NCI-H187 treated with DMSO at 0.1 percent for 48 hours (cell line): ENCODE measurements at places on chromosomes 7 and 10.

- DNase-seq = no peak
Observed at GRCh38 chr7:89049043-89049442, 253.5 kb upstream of the TEX47 start.

GRCh38 chr7:44617225-44617890 lies 10.9 kb downstream of the OGDH start:
- DNase-seq = no peak

DNA sequence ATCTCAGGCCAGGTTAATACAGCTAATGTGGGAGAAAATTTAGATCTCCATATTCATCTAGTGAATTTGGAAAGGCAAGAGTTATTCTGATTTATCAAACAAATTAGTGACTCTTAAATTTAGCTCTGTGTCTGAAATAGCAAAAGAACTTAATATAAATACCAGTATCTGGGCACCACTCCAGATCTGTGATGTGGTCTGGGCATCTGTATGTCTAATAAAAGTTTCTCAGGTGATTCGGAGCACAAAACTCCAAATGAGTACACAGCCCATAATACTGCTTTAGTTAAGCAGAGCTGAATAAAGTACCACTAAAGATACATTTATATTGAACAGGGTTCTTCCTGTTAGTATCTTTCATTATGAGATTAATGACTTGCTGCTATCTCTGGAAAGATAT lies 261.4 kb downstream of the BAMBI start:
- DNase-seq = no peak

- peak; percentile 55 for DNase-seq
Observed at GRCh38 chr7:39709768-39710311, 86.5 kb downstream of the RALA start.

GRCh38 chr10:76711222-76711997 lies 926.2 kb downstream of the KCNMA1 start:
- peak; percentile 46 for DNase-seq

GRCh38 chr7:51009716-51010496 lies 227.2 kb upstream of the GRB10 start:
- DNase-seq = no peak

GRCh38 chr7:2751086-2751485 lies 63.1 kb downstream of the AMZ1 start:
- DNase-seq = no peak

- no peak for DNase-seq
Observed at GRCh38 chr7:123682690-123683089, 27.0 kb downstream of the LMOD2 start.

DNA sequence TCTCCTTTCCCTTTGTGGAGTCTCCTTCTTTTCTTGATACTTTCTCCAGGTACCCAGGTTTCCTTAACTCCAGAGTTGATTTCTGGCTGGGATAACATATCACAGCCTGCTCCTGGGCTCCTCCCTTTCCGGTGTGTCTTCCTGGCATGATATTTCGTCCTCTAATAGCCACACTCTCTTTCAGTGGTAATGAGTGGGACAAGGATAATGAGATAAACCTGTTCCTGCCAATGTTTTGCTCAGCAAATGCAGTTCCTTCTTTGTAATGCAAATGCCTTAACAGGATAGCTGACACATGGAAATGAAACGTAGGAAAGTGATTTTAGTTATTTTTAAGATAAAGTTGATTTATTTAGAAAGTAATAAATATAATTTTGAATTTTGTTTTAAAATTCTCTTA lies 168.6 kb downstream of the NRP1 start:
- DNase-seq = no peak

- DNase-seq = no peak
Observed at GRCh38 chr10:83536426-83536825, 602.9 kb upstream of the GHITM start.

GRCh38 chr10:98394851-98395440 lies 20.0 kb downstream of the PYROXD2 start:
- DNase-seq = no peak

GRCh38 chr7:90563286-90563685 lies 32.8 kb upstream of the CDK14 start:
- DNase-seq = no peak

DNA sequence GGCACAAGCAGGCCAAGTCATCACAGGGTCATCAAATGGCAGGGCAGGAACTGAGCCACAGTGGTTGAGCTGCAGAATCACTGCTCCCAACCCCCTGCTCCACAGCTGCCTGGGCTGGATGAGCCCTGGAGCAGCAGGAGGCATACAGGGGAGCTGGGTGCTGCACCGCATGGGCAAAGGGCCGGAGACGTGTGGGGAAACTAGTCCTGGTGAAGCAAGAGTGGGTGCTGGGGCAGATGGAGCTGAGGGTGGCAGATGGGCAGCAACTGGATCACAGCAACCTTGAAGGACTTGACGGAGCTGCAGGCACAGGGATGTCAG lies 16.0 kb upstream of the VOPP1 start:
- no peak for DNase-seq

- no peak for DNase-seq
Observed at GRCh38 chr7:100444311-100445278, 8.3 kb upstream of the PPP1R35 start.

- DNase-seq = no peak
Observed at GRCh38 chr7:8109196-8110022, 140.8 kb downstream of the GLCCI1 start.

- no peak for DNase-seq
Observed at GRCh38 chr7:2726316-2727018, 38.5 kb downstream of the AMZ1 start.

DNA sequence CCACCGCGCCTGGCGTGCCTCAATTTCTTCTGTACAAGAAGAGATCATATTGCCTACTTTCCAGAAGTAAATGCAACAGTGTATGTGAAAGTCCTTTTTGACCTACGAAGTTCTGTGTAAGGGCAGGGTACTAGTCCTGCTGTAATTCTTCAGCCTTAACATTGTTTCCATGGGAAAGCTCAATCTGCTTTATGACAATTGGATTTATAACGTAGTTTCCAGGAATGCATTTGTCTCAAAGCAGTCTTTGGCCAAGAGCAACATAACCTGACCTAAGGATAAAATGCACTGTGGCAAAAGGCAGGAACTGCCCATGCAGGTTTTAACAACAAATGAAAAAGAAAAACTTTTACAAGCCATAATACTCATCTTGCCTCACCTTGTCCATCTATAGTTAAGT lies 108.1 kb upstream of the PODXL start:
- no peak for DNase-seq

GRCh38 chr7:76185187-76185896 lies 16.4 kb upstream of the SRRM3 start:
- no peak for DNase-seq

- DNase-seq = no peak
Observed at GRCh38 chr7:50068850-50069551, 24.0 kb downstream of the ZPBP start.

GRCh38 chr10:24720096-24720495 lies 3.6 kb downstream of the ARHGAP21 start:
- DNase-seq = no peak

DNA sequence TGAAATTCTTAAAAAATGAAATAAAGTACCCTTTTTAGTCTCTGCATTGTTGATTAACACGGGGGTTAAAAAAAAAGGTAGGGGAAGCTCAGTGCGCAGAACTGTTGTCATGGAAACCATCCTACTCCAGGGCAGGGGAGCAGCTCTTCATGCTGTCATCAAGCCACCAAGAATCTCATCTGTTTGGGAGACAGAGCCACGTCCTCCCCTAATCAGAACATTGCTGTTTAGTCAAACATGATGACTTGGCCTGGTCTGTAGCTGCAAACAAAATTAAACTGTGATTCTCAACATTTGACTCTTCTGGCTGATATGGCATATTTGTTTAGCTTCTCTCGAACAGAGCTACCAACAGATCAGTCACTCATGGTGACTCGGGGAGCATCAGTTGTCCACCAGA lies 254.4 kb upstream of the KLF14 start:
- DNase-seq = no peak

- no peak for DNase-seq
Observed at GRCh38 chr7:550881-551614, 31.4 kb upstream of the PDGFA start.

GRCh38 chr10:32446536-32447406 lies 831 bp downstream of the CCDC7 start:
- no peak for DNase-seq

DNA sequence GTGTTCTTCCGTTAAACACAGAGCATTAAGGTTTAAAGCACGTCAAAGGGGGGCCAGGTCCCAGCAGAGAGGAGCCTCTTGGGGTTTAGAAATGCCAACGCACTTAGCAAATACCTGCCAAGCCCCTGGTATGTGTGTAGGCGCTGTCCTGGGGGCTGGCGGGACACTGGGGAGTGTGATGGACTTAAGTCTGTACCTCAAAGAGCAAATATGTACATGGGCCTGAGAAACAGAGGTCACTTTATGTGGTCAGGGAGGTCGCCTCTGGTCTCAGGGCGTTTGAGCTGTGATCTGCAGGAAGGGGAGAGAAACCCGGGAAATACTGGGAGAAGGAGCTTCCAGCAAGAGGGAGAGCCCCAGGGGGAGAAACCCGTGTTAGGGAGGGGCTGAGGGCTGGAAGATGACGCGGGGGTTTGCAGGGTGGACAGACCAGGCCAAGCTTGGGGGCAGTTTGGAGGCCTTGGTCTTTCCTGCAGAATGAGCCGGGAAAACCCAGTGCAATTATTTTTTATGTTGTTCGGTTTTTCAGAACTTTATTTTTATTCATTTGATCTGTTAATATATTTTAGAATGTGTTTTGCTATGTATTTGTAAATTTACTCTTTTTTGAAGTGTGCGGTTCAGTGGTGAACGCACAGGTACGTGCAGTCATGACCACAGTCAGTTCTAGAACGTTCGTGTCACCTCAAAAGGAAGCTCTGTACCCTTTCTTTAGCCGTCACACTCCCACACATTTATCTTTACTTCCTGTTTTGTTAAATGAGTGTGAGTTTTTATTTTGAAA lies 441.4 kb upstream of the FOXK1 start:
- no peak for DNase-seq

- DNase-seq = no peak
Observed at GRCh38 chr7:157295338-157295737, 41.5 kb upstream of the DNAJB6 start.

GRCh38 chr10:100876585-100877460 lies 35.9 kb upstream of the SLF2 start:
- DNase-seq = no peak

- no peak for DNase-seq
Observed at GRCh38 chr7:46661431-46661830, 740.4 kb upstream of the IGFBP3 start.

- no peak for DNase-seq
Observed at GRCh38 chr10:48458662-48459048, 146.2 kb downstream of the ARHGAP22 start.

- DNase-seq = no peak
Observed at GRCh38 chr10:58885686-58886345, 290.6 kb upstream of the PHYHIPL start.

DNA sequence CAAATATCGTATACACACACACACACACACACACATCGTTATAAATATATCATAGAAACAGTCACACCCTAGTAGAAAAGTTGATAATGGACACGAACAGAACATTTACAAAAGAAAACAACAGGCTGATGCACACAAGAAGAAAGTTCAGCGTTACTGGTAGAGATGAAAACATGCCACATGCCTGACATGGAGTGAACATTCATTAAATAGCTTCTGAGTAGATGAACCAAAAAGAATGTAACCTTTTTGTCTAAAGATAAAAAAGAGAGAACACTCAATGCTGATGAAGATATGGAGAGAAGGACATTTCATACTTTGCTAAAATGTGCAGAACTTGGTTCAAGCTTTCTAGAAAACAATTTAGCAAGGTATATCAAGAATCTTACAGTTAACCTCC lies 173.4 kb upstream of the KLF14 start:
- no peak for DNase-seq

DNA sequence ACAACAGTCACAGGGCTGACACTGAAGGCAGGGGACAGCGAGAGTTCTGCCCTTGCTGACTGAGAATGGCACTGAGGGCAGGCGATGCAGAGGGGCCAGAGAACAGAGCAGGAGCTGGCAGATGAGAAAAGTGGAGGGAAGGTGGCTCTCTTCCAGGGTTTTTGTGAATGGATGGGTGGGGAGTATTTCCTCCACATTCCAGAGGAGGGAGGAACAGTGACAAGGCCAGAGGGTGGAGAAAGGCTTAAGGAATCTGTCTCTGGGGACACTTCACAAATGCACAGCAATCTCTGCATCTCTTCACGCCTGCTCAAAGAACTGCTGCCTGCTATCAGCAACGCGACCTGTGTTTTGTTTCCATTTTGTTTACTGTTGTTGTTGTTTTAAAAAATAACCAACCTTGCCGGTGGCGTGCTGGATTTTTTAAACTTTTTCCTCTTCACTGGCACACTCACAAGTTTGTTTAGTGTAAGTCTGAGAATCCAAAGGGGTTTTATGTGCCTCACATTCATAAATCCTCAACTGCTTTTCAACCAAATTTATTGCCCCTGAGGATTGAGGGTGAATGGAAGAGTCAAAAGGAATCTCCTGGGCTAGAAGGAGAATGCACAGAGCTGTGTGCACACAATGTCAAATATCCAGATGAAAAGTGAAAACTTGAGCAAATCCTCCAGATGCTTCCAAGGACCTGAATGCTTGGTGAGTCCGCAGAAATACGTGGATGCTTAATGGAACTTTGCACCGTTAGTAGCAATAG lies 129.3 kb downstream of the GLI3 start:
- no peak for DNase-seq
